AG04450 (cell line): ENCODE measurements at places on chromosomes 1 and 21. TPM values are rescaled to one million over a fixed set of nuclear protein-coding genes. Genes with fewer than 3 reads are reported as not detected.

LMX1A gene
- not detected in 2 replicates for polyA plus RNA-seq

INSRR gene
- polyA plus RNA-seq = not detected in 2 replicates

DNA sequence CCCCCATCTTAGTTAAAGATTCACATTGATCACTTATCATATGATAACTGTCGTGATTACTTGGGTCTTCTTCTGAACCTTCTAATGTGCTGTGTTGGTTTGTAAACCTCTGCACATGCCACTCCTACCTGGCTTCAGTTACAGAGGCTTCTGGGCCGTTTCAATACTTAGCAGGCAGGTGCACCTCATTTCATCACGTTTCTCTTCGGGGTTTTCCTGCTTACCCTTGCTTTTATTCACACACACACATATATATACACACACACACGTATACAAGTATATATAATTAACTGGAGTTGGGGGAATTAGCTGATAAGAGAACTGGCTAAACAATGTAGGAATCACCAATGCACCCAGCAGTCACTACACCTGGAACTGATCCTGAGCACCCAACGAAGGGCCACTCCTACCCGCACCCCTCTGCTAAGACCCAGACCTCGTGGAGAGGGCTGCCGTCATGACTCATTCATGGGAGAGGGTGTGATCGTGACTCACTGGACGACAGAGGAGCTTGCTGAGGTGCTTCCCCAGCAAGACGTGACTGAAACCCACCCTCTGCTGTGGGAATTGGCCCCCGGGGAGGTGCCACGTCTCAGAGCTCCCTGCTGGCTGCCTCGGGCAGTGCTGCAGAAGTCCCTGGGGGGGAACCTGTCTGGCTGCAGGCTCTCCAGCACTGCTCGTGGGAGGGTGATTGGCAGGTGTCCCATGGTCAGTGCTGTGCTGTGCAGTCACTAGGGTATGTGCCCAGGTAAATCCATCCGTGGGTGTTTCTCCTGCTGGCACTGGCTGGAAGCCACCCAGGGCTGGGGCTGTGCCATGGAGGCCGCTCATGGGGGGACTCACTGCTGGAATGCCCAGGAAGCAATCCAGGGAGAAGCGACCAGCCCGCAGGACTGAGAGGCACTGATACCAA is 166.6 kb downstream of the DYRK1A start:
- no peak for DNase-seq

- no peak for DNase-seq
These were observed 106.1 kb downstream of the APP start for GRCh38 chr21:26064506-26064905.

GRCh38 chr1:7313081-7313546 is 458.0 kb upstream of the VAMP3 start:
- DNase-seq = no peak

GRCh38 chr1:36258960-36259344 is 34.7 kb downstream of the THRAP3 start:
- no peak for DNase-seq

- DNase-seq = no peak
These were observed 9.2 kb upstream of the NGF start for GRCh38 chr1:115347282-115347681.

DNA sequence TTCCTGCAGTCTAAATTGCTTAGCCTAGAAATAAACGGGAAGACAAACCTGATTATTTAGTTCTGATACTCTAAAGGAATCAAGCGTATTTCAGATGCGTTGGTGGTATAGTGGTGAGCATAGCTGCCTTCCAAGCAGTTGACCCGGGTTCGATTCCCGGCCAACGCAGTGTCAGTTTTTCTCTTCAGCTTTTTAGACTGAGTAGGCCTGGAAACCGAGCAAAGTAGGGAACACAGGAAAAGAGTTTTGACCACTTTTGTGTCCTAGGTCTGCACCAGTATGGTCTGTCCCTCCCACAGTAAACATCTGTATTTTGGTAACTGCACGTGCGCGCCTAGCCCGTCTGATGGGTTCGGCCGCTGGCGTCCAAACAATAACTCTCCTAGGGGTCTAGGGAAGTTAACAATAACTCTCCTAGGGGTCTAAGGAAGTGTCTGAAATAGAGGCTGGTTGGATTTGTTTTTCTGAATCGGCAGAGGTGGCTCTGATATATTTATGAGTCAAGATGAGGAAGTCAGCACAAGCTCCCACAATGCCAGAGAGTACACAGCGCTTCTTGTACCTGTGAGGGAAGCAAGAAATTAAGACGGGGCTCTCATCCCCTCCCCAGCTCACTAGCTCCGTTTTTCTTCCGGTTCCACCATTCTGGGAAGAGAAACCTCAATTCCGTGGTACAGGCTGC is 15.6 kb upstream of the HJV start:
- peak; percentile 78 for DNase-seq

DNA sequence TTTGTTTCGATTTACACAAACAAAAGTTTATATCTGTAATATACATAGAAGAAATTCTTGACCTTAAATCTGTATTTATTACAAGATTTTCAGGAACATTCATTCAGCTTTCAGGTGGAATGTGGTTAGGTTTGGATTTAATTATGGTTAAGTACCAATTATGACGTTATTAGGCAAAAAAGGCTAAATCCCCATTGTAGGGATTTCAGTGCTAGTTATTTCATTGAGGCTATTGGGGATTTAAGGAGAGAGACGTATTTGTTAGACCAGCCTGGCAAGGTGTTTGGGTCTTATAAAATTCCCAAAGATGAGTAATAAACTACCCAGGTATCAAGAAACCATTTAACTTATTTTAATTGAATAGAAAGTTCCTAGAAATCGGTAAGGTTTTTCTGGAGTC is 26.0 kb downstream of the PRKAA2 start:
- no peak for DNase-seq
